Effector CD4-positive, alpha-beta T cell (primary cell): ENCODE measurements at places on chromosomes 5 and 9.

- DNase-seq: no peak
Observed at GRCh38 chr5:68436686-68437520, 221.3 kb downstream of the PIK3R1 start.

DNA sequence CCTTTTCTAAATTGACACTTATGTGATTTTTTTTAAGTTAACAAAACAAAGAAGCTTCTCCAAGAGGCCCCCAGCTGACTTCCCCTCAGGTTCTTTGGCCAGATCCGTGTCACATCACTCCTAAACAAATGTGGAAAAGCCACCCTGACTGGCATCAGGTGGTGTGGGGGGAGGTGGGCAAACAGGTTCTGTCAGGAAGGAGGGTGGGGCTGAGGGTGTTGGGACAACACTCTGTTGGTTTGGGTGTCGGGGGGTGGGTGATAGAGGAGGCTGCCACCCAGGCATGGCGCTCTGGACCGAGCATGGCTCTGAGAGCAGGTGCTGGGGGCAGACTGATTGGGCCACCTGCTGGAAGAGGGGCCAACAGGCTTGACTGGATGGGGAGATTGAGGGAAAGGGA is 210.9 kb downstream of the HSPA4 start:
- no peak for DNase-seq

DNA sequence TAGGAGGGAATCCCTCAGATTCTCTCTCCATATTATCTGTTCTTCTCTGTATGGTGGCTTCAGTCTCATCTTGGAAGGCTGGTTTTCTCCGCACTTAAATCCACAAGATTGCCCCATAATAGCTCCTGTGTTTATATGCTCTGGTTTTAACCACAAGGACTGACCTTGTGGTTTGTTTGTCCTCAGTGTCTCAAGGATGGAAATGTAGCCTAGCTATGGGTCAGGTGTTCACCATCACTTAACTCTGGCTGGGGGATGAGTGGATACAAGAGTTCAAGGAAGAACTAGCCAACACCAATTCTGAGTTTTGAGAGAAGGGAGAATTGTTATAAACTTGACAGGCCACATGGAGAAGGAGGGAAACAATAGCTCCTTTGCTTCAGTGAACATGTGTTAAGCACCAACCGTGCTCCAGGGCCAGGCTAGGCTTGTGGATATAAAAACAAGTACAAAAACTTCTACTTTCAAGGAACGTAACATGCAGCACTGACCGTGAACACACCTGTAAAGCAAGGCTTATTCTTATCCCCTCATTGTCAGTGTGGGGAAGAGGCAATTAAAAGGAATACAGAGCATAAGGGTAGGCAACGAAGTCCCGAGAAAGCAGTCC is 75.6 kb upstream of the VLDLR start:
- DNase-seq: no peak

- no peak for DNase-seq
Observed at GRCh38 chr9:70036641-70037040, 7.0 kb upstream of the MAMDC2 start.

DNA sequence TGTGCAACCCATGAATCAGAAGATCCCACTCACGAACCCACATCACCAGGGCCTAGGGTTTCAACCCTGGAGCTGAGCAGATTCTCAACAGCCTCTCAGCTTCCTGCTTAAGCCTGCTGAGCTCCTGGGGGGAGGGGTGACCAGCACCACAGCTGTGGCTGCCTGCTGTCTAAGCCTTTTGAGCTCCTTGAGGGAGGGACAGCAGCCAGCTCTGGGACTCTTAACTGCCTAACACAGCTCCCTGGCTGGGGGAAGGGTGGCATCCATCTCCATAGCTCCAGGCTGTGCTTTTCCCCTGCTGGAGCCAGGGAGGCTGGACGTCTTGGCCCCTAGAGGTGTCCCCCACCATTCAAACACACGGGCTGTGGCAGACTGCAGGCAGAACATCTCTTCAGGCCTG is 250.3 kb downstream of the DMAC1 start:
- DNase-seq: no peak

- no peak for DNase-seq
Observed at GRCh38 chr9:806285-807156, 35.0 kb upstream of the DMRT1 start.

DNA sequence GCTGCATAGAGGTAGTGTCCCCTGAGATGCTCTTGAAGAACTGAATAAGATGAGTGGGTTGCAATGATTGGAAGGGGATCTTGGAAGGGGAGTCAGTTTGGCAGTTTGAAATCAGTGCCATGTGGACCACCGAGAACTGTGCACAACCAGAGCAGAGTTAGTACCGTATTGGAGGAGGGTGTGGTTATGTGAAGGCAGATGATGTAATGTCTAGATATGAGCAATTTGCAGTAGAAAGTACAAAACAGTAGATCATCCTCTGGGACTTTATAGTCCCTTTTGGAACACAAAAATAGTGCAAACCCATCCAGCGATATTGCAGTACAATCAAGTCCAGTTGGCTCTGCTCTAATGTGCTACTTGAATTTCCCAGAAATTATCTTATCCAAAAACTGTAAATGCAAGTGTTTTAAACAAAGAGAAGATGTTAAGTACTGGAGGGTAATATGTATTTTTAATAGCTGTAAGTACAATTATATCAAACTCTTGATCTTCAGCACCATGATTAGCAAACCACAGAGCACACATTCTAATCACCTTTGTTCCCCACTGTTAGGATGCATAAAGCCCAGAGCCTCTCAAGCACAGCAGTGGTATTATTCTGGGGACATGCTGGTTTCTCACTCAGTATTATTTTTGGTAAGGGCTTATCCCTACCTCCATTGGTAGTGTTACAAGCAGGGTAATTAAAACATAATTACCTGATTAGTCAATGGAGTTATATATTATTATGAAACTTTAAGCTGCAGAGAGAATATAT is 41.5 kb downstream of the MEGF10 start:
- no peak for DNase-seq

DNA sequence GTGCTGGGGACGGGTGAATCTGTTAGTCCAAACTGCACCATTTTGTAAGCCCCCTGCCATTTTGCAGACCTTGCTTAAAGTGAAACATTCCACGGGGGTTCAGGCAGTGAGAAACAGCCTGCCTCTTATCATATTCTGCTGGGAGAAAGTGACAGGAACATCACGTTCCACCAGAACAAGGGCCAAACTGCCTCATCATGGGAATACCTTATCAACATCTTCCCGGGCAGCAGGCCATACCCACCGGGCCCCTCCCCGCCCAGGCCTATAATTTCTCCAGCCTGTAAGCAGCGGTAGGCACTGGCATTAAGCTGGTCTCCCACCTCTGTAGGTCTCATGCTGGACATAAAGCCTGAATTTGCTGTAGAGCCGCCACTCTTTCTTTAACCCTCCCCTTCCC is 1.5 kb upstream of the CFAP77 start:
- DNase-seq: no peak

DNA sequence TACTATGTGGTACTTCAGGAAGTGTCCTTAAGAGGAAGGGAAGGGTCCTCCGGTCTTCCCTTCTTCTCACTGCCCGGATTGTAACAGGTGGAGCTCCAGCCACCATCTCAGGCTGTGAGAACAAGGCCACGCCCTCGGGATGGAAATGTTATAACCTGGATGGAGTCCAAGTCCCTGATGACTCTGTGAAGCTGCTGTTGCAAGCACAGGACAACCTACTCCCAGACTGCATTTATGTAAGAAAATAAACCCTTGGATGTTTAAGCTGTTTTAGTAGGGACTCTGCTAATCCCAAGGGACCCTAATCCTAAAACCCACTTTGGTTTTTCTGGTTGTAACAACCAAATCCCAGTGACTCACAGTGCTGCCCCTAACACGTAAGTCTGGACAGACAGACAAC is 221.6 kb downstream of the ACTL7B start:
- DNase-seq: no peak

DNA sequence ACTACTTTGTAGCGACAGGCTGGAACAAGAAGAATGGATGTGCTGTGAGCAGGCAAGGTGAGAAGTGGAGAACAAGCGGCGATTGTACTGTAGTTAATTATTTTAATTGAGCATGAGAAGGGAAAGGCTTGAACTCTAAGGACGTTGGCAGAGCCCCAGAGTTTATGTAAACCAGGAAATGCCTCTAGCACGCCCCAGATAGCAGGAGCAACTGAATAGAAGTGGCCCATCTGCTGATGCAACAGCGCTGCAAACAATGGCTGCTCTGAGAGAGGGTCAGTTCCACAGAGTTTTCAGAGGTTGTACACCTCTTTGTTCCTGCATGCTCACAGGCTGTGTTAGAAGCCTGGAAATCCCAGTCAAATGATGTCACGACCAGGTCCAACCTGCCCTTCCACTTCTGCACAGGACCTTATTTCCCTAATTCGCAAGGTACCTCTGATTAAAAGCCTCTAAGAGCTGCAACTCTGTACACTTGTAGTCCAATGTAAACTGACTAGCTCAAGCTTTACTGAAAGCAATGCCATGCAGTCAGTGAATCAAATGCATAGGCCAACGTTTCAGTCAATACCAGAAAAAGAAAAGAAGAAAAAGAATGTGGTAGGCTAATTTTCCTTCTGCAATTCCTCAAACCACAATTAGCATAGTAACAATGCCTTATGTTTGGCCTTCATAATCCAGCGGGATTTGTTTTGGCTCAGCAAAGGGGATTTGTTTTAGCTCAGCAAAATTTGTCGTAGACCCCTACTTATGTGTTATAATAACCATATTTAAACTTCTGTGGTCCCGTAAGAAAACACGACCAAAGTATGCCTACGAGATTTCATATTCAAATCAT is 119.6 kb upstream of the RETREG1 start:
- no peak for DNase-seq

GRCh38 chr5:168347368-168348083 is 56.1 kb downstream of the WWC1 start:
- no peak for DNase-seq

DNA sequence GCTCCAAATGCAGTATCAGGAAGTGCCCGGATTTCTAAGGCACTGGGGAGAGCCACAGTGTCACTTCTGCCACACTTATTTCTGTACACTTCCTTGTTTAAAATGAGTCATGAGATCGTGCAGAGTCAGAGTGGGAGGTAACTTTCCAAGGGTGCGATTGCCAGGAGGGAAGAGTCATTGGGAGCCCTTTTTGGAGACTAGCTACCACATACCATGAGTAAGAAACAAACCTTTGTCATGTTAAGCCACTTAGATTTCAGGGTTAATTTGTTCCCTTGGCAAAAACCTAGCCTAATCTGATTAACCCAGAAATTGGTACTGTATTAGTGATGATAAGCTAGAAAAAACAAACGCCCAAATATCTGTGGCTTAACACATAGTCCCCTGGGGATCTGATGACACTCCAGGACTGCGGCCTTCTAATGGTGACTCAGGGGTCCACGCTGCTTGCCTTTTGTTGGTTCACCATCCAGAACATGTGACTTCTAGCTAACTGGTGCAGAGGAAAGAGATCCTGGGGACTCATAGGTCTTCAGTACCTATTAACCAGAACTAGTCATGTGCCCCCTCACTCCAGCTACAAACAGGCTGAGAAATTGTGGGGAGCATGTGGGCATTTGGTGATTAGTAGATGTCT is 48.6 kb upstream of the TLE1 start:
- DNase-seq: no peak

- peak; percentile 16 for DNase-seq
Observed at GRCh38 chr5:141681695-141682641, at the start of gene ARAP3. ARAP3 (minus strand) TSS chr5:141682230; CDS start chr5:141680486, 1,744 bp downstream.

GRCh38 chr9:12718482-12719026 is 25.4 kb downstream of the TYRP1 start:
- no peak for DNase-seq

DNA sequence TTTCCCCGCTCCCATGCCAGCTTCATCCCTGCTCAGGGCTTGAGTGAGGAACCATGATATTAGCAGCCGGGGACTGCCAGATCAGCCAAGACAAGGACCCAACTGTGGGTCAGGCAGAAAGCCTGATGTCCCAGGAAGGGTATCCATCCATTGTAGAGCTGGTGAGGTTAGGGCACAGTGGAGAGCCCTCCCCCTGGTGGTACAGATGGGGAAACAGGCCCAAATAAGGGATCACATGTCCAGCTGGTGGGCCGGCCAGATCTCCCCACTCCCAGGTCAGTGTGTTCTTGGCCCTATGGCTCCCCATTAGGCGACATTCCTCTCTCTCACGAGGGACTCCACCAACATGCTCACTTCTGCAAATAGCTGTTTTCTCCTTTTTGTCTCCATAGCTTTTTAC is 9.0 kb downstream of the CDX1 start:
- DNase-seq: no peak

DNA sequence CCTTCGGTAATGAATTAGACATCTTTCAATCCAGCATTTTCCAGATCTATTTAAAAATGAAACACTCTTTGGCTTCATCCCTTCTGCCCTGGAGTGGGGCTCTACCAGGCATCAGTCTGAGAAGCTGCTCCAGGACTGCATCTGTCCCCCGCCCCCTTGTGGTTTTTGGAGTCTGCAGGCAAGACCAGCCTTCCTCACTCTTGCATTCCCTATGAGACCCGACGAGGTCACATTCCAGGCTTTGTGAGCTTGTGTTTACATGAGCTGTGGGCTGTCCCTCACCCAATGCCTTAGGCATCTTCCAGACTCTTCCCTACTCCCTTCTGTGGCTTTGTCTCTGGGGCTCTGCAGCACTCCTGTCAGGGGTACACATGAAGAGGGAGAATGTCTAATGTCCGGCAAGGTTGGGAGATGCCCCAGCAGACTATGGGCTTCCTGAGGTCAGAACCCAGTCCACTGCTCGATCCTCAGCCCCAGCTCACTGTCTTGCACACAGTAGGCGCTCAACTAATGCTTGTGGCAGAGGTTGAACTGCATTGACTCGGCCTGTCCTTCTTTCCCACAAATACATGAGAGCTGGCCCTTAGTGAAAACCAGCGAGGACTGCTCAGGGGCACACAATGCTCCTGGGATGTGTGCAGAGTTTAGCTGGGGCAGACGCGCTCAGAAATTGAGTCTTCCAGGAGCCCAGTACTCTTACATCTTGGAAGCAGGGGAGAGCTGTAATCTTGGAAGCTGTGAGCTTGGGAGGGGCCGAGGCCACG is 11.7 kb upstream of the GADD45G start:
- DNase-seq: no peak

- DNase-seq: no peak
Observed at GRCh38 chr9:114895521-114895991, 34.8 kb downstream of the TNFSF8 start.
